ENCODE measurements at places on chromosomes 6 and 20.

DNA sequence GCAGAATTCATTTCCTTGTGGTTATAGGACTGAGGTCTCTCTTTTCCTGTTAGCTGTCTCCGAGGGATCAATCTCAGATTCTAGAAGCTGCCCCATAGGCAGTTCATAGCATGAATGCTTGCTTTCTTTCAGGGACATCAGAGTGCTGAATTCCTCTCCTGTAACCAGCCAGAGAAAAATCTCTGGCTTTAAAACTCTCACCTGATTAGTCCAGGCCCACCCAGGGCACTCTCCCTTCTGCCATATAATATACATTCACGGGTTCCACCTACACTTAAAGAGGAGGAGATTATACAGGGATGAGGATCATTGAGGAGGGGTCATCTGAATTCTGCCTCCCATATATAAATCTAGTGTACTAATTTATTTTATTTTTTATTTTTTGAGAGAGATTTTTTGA is 2.1 kb upstream of the KCNS1 start:
- DNase-seq, result no peak

GRCh38 chr6:3140201-3140600 is 17.1 kb downstream of the TUBB2A start:
- no peak for DNase-seq

DNA sequence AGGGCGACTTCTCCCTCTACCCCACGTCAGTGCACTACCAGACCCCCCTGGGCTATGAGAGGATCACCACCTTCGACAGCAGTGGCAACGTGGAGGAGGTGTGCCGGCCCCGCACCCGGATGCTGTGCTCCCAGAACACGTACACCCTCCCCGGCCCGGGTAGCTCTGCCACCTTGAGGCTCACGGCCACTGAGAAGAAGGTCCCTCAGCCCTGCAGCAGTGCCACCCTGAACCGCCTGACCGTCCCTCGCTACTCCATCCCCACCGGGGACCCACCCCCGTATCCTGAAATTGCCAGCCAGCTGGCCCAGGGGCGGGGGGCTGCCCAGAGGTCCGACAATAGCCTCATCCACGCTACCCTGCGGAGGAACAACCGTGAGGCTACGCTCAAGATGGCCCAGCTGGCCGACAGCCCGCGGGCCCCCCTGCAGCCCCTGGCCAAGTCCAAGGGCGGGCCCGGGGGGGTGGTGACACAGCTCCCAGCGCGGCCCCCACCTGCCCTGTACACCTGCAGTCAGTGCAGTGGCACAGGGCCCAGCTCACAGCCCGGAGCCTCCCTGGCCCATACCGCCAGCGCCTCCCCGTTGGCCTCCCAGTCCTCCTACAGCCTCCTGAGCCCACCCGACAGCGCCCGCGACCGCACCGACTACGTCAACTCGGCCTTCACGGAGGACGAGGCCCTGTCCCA is 57.5 kb upstream of the TMEM181 start:
- DNase-seq, result no peak

DNA sequence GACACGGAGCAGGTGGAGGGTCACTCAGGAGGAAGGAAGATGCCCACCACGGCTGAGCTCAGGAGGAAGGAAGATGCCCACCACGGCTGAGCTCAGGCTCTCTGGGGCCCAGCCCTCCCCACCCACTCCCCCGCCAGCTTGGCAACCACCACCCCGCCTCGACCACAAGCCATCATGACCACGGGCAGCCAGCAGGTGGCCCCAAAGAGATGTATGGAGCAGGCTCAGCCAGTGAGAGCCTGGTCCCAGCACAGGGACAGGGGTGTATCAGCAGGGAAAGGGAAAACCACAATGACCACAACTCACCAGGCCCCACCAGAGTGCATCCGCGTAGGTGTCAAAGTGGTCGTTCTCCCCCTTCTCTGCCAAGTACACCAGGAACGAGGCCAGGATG is 30.4 kb downstream of the KCNQ2 start:
- peak; percentile 27 for DNase-seq

DNA sequence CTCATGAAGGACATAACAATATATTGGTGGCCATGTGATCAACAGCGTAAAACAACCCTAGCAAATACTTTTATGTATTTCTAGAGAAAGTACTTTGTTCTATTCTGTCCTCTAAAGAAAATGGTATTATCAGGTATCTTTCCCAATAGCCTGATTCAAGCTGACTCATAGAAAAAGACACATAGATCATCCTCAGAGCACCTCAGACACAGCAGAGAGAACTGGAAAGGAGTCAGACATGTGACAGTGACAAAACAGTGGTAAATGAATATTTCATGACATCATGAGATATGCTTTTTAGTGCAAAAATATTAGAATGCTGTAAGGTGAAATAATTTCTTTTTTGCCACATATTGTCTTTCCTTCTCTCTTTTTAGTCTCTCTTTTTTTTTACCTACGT is 1355.0 kb upstream of the MAP3K7 start:
- DNase-seq, result no peak

DNA sequence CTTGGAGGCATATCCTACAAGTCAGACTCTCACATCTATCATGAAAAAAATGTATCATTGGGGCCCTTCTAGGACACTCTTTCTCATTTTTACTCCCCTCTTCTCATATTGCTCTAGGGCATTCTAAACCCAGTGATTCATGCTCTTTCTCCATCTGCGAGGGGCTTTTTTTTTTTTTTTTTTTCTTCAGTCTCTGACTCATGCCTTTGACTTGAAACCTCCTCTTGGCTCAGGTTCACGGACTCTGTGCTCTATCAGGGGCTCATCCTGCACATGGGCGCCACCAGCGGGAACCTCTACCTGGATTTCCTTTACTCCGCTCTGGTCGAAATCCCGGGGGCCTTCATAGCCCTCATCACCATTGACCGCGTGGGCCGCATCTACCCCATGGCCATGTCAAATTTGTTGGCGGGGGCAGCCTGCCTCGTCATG is 17.8 kb downstream of the SLC22A1 start:
- DNase-seq, result no peak

- no peak for DNase-seq
Measured at GRCh38 chr6:52515219-52515960, 61.5 kb downstream of the TRAM2 start.

DNA sequence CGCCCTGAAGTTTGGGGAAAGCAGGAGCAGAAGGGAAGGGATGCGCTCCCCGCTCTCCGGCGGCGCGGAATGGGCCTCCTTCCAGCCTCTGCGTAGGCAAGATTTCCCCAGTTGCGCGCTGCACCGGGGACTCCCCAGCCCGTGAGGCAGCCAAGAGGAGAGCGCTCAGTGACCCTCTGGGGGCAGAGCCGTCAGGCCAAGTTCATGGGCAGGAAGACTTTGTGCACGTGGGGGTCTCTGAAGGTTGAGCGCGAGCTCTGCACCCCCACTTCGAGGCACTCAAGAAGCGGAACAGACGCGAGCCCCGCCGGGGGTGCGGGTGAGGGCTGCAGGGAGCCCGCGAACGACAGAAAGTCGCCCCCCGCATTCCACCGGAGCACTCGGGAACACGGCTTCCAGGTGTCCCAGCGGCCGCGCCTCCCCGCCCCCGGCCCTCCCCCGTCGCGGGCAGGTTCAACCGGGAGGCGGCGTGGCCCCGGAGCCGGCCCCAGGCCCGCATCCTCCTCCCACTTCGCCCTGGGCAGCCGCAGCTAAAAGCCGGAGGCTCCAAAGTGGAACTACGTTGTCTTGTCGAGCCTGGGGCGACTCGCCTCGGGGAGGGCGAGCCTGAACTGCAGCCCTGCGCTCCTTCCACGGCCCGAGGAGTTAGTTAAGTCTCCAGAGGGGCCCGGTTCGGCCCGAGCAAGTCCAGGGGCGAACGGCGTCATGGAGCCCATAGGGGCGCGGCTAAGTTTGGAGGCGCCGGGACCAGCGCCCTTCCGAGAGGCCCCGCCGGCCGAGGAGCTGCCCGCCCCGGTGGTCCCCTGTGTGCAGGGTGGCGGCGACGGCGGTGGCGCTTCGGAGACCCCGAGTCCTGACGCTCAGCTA is at the start of gene PPP1R3G:
Gene PPP1R3G, plus strand, starts transcription at position 561 of the 867 bp plus-strand sequence. Its CDS starts 145 bp downstream, at position 706.
- no peak for DNase-seq

DNA sequence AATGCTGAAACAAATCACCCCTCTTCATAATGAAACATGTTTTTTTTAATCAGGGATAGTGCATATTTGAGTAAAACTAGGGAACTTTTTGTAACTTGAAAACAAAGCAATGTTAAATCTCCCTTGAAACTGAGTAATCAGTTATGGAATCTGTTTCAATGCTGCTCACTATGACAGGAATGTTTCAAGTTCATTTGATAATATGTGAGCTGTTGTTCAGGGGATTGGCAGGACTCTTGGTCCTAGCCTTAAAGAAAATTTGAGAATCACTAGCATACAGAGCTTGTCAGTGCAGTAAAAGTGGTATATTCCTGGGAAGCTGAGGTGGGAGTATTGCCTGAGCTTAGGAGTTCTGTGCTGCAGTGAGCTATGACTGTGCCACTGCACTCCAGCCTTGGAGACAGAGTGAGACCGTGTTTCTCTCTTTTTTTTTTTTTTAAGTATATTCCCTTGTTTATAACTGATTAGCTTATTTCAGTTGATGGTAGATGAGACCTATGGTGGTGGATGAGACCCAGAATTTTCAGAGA is 21.6 kb upstream of the CALHM6 start:
- DNase-seq, result no peak

- no peak for DNase-seq
Measured at GRCh38 chr6:82571455-82571854, 207.8 kb downstream of the TPBG start.

GRCh38 chr6:119559586-119559985 is 210.0 kb upstream of the MAN1A1 start:
- no peak for DNase-seq

DNA sequence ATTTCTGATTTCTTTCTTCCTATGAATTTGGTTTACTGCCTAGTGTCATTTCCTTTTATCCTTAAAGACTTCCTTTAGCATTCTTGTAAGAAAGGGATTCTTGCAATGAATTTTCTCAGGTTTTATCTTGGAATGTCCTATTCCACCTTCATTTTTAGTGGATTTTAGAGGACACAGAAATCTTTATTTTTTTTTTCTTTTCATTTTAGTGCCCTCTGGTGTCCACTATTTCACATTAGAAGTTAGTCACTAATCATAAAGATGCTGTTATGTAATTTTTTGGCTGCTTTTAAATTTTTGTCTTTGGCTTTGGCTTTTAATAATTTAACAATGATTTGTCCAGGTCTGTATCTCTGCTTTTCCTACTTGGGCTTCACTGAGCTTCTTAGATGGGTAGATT is 28.1 kb downstream of the LMBRD1 start:
- no peak for DNase-seq

DNA sequence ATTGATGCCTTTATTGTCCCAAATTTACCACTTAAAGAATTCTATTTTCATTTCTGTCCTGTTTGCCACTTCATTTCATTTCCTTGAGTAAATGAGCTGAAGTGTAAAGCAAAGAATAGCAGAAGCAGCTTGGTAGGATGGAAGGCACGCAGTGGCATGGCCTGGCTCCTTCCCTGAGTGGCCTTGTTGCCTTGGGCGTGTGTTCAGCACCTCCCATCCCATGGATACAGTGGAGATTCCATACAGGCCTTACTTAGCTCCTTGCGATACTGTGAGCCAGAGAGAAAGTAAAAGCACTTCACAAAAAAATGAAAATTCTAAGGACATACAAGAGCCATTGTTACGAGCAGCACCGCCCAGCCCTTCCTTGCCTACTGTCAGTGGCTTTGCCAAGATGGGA is 39.6 kb downstream of the ALDH5A1 start:
- no peak for DNase-seq

- no peak for DNase-seq
Measured at GRCh38 chr6:15255481-15255880, 9.6 kb downstream of the JARID2 start.

Measured in activated CD8-positive, alpha-beta memory T cell treated with anti-CD3 and anti-CD28 coated beads for 4 hours (primary cell).